ENCODE measurements at places on chromosomes 7 and 10.

GRCh38 chr7:106056513-106057203 lies 55.5 kb downstream of the SYPL1 start:
- peak; percentile 55 for DNase-seq

GRCh38 chr7:99504281-99504602 lies 220 bp upstream of the ZKSCAN5 start:
- DNase-seq, result no peak

GRCh38 chr10:75688506-75689300 lies 257.3 kb downstream of the LRMDA start:
- no peak for DNase-seq

DNA sequence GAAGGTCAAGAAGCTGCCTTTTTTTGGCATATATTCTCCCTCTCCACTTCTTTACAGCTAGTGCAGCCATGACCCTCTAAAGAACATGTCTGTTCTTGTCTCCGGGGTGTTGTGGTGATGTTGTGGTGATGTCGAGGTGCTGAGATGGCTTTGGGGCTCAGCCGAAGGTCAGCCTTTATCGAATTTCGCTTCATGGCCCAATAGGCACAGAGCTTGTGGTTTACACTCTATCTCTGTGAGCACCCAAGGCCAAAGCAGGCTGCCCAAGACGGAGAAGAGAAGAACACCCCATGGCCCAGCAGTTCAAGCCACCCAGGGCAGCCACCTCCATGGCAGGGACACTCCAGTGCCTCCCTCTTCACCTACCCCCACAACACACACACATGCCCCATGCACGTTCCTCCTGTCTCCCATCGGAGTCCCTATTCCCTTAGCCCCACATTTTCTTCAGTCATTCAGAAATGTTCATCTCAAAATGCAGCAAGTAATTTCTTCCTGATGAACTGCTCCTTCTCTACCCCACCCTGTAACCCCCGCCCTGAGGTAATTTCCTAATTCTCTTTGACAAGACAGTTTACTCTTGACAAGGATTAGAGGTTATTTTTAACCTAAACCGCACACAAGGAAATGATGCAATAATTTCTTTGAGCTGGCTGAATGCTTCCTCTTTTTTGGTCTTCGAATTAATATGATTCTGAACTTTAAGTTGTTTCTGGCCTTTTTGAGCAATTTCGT lies 18.6 kb upstream of the ADRB1 start:
- DNase-seq, result no peak

DNA sequence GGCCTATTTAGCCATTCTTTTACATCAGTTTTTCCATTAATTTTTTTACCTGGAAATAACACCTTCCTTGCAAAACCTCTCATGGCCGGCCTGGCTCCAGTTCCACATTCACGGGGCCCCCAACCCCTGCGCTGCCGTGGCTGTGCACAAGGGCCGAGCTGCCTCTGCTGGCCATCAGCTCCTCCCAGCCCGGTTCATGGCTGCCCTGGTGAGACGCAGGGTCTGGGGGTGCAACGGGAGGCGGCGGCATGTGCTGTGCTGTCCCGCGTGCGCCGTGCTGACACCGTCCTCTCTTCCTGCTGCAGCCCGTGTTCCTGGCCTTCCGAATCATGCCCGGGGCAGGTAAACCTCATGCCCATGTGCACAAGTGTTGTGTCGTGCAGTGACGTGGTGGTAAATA lies 4.4 kb downstream of the NKX6-2 start:
- no peak for DNase-seq

GRCh38 chr7:113796557-113796956 lies 122.3 kb downstream of the PPP1R3A start:
- no peak for DNase-seq

DNA sequence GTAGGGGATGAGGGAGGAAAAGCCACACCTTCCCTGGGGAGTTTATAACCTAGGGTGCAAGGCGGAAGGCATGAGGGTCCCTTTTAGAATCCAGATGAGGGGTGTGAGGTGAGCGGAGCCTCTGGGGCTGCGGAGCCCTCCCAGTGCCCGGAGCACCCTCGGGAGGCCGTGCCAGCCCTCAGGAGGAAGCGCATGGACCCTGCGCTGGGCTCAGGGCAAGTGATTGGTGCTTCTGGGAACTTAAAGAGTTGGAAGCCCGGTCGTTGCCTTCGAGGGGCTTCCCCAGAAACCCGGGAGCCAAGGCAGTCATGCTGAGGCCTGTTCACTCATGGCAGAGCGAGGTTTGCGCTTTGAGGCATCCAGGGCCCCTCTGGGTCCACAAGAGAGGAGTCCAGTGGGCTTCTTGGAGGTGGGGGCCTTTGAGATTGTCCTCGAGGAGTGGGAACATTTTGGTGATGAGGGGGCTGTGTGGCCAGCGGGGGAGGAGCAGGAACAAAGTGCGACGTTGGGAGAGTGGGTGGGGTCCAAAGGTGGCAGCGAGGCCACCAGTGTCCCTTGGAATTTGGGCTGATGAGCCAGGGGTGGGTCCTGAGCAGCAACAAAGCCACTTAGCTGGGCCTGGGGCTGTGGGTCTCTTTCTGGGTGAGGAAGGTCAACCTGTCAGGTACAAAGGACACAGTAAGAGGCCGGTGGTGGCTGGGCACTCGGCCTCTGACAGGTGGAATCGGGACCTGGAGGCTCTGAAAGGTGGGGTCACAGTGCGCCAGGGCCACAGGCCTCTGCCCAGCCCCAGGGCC lies 79.9 kb downstream of the MKI67 start:
- no peak for DNase-seq

DNA sequence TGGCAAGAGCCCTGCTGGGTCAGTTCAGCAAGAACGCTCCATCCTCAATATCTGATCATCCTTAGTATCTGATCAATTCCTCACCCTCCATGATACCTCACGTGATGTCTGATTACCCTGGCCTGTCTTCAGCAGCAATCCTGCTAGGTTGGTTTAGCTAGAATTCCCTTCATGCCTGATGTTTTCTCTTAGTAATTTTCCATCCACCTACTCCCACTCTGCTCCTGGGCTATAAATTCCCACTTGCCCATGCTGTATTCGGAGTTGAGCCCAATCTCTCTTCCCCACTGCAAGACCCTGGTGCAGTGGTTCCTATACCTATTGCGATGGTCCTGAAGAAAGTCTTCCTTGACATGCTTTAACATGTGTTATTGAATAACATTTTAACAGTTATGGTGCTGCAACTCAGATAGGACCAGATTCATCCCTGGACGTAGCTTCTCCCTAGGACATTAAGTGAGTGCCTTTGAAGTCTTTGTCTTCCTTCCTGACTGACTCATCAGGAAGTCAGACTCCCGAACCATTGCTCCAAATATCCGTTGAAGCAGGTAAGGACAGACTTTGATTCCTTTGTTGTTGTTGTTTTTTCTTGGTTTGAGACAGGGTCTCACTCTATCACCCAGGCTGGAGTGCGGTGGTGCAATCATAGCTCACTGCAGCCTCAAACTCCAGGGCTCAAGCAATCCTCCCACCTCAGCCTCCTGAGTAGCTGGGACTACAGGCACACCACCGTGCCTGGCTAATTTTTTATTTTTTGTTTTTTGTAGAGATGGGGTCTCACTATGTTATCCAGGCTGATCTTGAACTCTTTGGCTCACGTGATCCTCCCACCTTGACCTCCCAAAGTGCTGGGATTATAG lies 29.4 kb upstream of the CLDN3 start:
- DNase-seq, result no peak

Measured in stimulated activated CD8-positive, alpha-beta memory T cell treated with anti-CD3 and anti-CD28 coated beads, Interleukin-7, amount 100 ng/mL, for 4 hours (primary cell).